ENCODE measurements at places on chromosomes 2 and 18. TPM values are rescaled to one million over a fixed set of nuclear protein-coding genes. Genes with fewer than 3 reads are reported as not detected.

The MEP1B gene
- 0.19 TPM for total RNA-seq

The DSEL gene
- total RNA-seq: 7.8 TPM

The ABCA12 gene
- total RNA-seq: not detected

The RAPGEF4 gene
- 6.2 TPM for total RNA-seq

The ACMSD gene
- not detected for total RNA-seq

Measured in endothelial cell of coronary artery (primary cell).